ENCODE measurements at places on chromosomes 7 and 10. TPM values are rescaled to one million over a fixed set of nuclear protein-coding genes. Genes with fewer than 3 reads are reported as not detected.

GRCh38 chr7:44277851-44278250 is 47.5 kb downstream of the CAMK2B start:
- no peak overlapping the region for H3K4me3 ChIP-seq
- DNase-seq, result no peak
- peaks cover 32% of the 10 kb centered on the region for H3K4me1 ChIP-seq
- H3K27ac ChIP-seq, result peak overlapping the region; percentile 64

SNCG gene
- 138 TPM for total RNA-seq

DNA sequence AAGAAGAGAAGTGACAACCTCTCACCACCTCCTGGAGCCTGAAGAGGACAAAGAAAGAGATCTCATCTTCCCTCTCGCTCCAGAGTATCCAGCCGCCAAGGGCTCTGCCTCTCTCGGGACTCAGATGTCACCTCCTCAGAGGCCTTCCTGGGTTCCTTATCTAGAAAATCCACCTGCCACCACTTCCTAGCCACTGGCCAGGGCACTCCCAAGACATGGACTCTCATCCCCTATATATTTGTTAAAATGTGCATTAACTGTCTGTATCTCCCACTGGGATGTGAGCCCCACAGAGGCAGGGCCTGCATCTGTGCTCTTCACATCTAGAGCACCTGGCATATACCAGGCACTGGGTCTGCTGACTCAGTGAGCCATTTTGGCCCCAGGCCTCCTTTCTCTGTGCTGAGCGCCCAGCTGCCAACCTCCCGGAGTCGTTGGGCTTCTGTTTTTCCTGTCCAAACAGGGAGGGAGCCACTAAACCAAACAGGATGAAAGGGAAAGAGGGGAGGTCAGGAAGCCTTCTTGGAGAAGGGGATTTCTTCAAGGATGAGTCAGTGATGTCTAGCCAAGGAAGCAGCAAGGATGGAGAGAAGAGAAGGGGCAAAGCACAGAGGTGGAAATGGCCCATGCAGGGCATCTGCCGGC is 58.9 kb downstream of the KCNMA1 start:
- no peak overlapping the region for H3K27ac ChIP-seq
- H3K4me1 ChIP-seq, result no peaks in the 10 kb centered on the region
- no peaks in the 10 kb centered on the region for H3K36me3 ChIP-seq
- H3K27me3 ChIP-seq, result no peaks in the 10 kb centered on the region

GDF10 gene
- 48.2 TPM for total RNA-seq

- no peak overlapping the region for H3K27ac ChIP-seq
- H3K4me3 ChIP-seq, result no peak overlapping the region
- no peaks in the 10 kb centered on the region for H3K36me3 ChIP-seq
- DNase-seq, result no peak
- no peaks in the 10 kb centered on the region for H3K4me1 ChIP-seq
Measured at GRCh38 chr10:131745591-131745990, 155.2 kb upstream of the PPP2R2D start.

GRCh38 chr10:28479425-28479865 is 53.5 kb upstream of the WAC start:
- DNase-seq, result no peak
- no peaks in the 10 kb centered on the region for H3K4me1 ChIP-seq
- H3K4me3 ChIP-seq, result no peak overlapping the region
- H3K27ac ChIP-seq, result no peak overlapping the region

ZCCHC24 gene
- total RNA-seq, result 165 TPM

GPR37 gene
- total RNA-seq, result 0.60 TPM

DNA sequence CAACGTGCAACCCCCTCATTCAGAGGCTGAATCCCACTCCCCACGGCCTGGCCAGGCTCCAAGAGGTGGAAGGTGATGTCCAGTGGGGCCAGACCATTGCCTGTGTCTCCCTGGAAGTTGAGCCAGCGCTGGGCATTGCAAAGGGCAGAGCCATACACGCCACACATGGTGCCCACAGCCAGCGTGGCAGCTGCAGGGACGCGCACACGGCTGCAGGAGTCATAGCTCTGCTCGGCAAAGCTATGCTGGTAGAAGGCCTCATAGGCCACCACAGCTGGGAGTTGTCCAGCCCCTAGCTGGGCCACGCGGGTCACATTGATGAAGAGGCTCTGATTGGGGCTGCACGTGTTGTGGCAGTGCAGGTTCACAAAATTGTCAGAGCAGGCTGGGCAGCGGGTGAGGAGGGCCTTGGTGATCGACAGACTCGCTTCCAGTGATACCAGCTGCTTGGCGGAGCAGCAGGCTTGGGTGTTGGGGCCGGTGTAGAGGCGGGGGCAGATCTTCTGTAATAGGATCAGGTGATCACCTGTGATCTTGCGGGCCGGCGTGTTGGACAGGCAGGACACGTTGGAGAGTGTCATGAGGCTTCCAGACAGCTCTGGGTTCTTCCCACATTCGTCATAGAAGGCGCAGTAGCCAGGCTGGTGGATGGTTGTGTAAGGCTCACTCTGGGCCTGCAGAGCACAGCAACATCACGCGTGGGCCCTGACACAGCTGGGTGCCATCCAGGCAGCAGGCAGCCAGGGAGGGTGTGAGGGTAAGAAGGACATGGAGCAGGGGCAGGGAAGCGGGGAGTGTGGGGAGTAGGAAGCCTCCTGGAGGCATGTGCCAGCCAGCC is 1.2 kb downstream of the NPC1L1 start:
- no peak overlapping the region for H3K27ac ChIP-seq
- H3K4me3 ChIP-seq, result no peak overlapping the region
- no peak for DNase-seq
